NCI-H1092 treated with DMSO at 0.1 percent for 48 hours (cell line): ENCODE measurements at places on chromosomes 2 and 18.

DNA sequence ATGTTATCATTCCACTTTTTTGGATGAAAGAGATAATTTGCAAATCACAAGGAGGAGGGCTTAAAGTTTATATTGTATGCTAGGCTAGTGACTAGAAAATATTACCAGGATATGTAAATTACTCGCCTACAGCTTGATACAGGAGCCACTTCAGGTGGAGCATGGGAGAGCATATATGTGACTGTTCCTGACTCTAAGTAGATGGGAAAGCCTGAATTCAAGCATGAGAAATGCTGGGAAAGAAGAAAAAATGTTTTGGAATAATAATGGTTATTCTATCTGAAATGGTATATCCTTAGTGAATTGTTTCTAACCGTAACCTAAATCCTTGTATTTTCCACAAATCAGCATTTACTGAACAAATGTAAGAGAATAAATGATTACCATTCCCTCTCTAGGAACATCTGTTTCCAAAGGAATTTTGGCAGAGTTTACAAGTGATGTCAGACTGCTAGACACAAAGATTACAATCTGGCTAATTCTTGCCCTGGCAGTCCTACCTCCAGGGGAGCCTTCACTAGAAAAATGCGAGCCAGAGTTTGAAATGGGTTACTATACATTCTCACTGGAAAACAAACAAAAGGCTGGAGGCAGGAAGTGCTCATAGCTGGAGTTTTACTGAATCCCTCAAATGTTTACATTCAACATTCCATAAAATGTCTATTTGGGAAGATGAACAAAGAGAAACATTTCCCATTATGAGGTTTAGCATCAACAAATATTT lies 129.4 kb upstream of the MAPRE2 start:
- DNase-seq = no peak

GRCh38 chr18:33781429-33781828 lies 203.4 kb downstream of the ASXL3 start:
- DNase-seq = peak; percentile 99

DNA sequence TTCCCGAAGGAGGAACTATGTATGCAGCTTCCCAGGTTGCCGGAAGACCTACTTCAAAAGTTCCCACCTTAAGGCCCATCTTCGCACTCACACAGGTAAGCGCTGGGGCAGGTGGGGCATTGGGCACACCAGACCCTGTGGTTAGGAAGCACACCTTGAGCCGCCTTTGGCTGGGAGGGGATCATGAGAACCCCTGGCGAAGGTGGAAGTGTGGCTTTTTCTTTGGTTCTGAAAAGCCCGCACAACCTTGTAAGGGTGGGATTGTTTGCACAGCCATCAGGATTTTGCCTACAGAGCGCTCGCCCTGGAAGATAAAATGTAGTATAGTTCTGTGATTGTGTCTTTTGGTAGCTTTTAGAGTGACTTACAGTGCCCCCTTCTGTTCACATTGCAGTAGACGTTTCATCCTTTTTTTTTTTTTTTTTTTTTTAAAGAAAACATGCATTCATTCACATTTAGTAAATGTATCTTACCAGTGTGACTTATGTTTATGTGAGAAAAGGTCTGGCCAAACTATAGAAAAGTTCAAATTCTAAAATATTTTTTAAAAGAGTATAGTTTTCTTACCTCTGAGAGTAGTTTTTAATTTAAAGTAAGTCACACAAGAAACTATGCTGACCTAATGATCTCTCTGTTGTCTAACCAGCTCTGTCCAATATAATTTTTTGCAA lies 5.3 kb downstream of the KLF11 start:
- peak; percentile 29 for DNase-seq

DNA sequence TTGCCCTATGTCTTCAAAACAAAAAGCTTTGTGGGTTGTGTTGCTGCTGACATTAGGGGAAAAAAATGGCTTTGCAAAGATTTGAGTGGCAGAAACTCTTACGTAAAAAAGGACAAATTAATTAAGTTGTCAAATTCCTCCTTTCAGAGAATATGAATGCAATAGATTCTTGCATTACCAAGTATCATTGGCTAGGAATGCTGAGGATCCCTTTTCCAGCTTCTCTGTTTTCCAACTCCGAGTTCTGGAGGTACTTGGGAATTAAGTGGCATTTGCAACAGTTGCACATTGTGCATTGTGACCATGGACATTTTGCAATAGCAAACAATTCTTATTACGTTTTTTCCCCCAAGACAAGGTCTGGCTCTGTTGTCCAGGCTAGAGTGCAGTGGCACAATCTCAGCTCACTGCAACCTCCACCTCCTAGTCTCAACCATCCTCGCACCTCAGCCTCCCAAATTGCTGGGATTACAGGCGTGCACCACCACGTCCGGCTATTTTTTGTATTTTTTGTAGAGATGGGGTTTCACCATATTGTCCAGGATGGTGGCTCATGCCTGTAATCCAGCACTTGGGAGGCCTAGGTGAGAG lies 29.9 kb upstream of the PPP1CB start:
- DNase-seq = no peak

- no peak for DNase-seq
Observed at GRCh38 chr2:9821805-9822445, 21.3 kb upstream of the TAF1B start.
